ENCODE measurements at places on chromosomes 16 and 17.

DNA sequence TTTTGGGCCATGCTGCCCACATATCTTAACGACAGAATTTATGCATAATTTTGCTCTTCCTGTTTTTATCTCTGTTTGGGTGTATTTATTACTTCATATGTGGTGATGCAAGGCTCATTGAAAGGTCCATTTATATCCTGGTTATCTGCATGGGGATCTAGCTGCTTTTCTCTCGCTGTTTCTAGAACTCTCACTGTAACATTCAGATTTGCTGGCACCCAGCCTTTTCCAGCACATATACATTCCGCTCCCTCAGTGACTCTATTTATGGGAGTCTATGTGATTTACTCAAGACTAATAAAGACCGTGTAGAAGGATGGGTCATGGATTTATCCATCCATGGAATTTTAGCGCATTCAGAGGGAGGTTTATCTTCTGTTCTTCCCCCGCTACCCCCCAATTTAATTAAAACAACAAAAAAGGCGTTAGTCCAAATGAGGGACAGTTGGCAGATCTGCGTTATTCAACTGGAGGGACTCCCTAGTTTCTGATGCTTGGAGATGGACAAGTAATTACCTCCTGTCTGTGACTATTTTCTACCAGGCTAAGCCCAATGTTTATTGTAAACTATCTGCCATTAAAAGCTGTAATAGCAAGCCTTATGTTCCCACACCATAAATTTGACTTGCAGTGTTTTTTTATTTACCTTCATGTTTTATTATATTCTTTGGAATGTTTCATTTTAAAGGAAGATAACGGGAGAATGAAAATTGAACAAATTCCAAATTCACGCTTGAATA lies 19.8 kb upstream of the MARCHF10 start:
- no peak for DNase-seq

GRCh38 chr17:67020293-67020766 lies 24.0 kb upstream of the CACNG1 start:
- DNase-seq: no peak

- DNase-seq: no peak
Measured at GRCh38 chr17:81323411-81323868, 28.3 kb upstream of the SLC38A10 start.

GRCh38 chr17:83065660-83066542 lies 13.5 kb upstream of the METRNL start:
- peak; percentile 14 for DNase-seq

GRCh38 chr16:50193594-50193993 lies 40.5 kb downstream of the TENT4B start:
- no peak for DNase-seq

DNA sequence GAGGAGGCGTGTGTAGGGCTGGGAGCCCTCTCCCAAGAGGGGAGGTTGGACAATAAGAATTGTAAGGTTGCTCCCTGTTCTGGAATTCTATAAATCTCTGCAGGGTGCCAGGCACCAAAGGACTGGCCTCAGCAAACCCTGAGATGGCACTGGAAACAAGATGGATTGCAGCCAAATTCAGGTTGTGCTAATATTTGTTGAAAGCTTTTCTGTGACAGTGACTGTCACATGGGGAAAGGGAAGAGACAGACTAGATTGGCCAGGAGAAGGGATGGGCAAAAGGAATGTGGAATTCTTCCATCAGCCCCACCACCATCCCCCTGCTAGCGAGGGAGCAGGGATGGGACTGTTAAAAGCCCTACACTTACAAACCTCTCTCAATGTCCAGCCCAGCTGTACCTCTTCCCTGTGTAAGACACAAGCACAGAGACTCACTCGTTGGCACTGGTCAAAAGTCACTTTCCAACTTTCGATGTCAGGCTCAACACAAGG lies 62.4 kb downstream of the SOX9 start:
- no peak for DNase-seq

- DNase-seq: no peak
Measured at GRCh38 chr16:68116256-68116867, 31.2 kb downstream of the NFATC3 start.

DNA sequence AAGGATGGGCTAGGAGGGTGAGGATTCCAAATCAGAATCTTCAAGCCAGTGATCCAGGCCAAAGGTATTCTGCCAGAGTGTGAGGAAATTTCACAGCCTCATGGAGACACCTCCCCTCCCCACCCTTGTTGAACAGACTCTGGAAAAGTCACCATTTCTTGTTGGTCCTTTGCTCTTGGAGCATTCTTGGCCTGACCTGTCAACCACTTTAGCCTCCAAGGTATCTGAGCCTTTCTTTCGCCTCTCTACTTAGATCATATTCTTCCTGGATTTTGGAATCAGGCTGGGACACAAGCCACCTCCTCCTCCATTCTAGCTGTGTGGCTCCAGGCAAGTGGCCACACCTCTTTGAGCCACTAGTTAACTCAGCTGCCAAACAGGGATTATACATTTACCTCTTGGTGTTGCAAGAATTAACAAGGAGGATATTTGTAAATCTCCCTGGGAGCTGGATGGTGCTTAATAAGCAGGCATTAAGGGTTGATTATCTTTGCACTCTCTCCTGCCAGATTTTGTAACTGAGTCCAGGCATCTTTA lies 193.5 kb downstream of the WWOX start:
- no peak for DNase-seq

DNA sequence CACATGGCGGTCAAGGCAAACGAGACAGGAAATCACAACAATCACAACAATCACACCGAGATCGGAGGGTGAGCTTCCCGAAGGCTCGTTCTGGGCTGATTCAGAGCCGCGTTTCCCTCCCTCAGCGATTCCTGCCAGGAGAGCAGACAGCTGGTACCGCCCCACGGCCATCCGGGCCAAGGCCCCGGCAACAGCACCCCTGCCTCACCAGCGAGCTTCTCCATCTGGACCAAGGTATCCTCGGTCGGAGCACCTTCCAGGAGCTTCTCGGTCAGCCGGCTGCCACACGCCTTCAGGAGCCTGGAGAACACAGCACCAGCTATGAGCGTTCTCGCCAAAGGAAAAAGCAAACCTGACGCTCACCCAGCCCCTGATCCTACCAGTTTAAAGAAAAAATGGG lies 15.2 kb upstream of the PLD6 start:
- DNase-seq: no peak

GRCh38 chr16:19443659-19444058 lies 26.0 kb downstream of the TMC5 start:
- no peak for DNase-seq

GRCh38 chr16:84344781-84345180 lies 23.6 kb upstream of the ATP2C2 start:
- DNase-seq: no peak

DNA sequence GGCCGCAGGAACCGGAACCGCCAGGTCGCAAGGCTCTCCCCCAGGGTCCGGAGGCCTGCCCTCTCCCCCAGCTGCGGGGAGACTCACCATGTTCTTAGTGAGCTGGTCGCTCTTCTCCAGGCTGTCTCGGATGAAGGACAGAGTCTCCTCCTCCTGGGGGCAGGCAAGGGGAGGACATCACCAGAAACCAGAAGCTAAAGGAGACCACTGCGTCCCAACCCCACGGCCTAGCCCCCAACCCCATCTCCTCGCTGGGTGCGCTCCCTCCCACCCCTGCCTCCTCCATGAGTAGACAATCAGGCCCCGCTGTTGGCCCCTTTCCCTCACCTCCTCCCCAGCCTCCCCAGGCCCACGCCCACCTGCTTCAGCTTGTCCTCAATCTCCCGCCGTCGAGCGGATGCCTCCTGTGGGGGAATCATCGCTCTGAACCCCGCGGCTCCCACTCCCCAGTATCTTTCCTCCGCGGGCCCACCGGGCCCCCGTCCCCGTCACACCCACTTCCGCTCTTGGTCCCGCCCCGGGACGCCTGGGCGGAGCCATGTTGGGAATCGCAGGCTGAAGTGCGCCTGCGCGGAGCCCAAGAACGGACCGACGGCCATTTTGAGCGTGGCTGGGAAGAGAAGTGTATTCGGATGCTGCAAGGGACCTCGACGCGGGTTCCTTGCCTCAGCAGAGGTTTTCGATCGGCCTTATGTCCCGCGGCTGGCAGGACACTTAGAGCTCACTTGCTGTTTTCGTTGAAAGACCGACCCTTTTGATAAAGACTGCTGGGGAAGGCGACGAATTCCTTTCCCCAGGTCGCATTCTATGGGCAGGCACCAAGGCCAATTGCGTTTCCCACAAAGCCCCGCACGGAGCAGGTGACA lies at the start of gene EXOC7:
EXOC7 (minus strand) TSS at position 514 of the 866 bp plus-strand sequence; CDS start at position 419, 95 bp downstream.
- peak; percentile 98 for DNase-seq

DNA sequence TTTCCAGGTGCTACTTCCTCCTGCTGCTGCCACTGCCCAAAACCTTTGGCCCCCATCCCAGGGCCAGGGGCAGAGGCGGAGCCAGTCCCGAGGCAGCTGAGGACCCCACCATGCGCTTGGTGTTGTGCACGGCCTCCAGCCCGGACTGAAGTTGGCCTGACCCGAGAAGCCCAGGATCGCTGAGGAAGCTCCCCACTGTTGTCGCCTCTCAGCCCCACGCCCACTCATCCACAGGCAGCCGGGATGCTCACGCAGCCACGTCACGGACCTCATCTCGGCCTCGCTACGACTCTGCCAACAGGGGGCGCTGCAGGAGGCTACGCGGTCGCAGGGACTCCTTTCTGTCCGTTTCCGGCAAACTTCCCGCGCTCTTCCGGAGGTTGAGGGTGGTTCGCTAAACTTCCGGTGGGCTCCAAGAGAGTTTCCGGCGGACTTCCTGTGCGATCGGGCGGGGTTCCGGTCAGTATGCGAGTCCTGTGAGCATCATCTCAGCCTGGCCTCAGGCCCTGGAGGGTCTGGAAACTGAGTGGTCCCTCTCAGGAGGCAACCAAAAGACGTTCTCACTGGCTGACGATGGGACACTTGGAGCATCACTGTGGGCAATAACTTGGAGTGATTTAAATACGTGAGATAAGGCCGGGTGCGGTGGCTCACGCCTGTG lies 12.4 kb downstream of the ZG16B start:
- peak; percentile 90 for DNase-seq

GRCh38 chr16:81816351-81816750 lies 37.3 kb downstream of the PLCG2 start:
- DNase-seq: no peak

- no peak for DNase-seq
Measured at GRCh38 chr17:36697903-36698530, 96.6 kb downstream of the MRM1 start.

DNA sequence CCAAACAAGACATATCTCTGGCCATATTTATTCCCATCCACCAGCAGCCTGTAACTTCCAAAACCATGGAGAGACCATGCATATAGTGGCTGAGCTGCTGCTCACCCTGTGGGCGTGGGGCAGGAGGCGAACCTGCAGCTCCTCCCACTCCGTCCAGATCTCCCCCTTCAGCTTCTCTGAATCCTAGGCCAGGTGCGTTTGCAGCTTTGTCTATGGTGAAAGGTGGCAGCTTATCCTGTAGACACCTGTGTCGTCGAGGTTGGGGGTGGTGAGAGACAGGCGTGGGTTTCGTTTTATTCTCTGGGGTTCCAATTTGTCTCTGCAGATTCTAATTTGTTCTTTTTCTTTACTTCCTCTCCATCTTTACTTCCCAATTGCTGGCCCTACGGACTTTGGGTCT lies 9.7 kb upstream of the ANKS4B start:
- DNase-seq: no peak

Measured in activated T-cell treated with anti-CD3 and anti-CD28 coated beads, Interleukin-2, amount 50 U/mL, for 24 hours (primary cell).